ENCODE measurements at places on chromosomes 16 and 17. TPM values are rescaled to one million over a fixed set of nuclear protein-coding genes. Genes with fewer than 3 reads are reported as not detected.

Gene CETP
- 0.79 TPM for polyA plus RNA-seq

Gene KRTAP2-1
- not detected for polyA plus RNA-seq

Gene DYNLRB2
- polyA plus RNA-seq = not detected

Gene LDHD
- polyA plus RNA-seq = not detected

Gene CDH8
- polyA plus RNA-seq = not detected

Gene TNP2
- not detected for polyA plus RNA-seq

Gene MRPL38
- 77.5 TPM for polyA plus RNA-seq

Measured in IgD-negative memory B cell (primary cell).